ENCODE measurements at places on chromosomes 2 and 18. TPM values are rescaled to one million over a fixed set of nuclear protein-coding genes. Genes with fewer than 3 reads are reported as not detected.

The RAX gene
- total RNA-seq: not detected

The SH2D6 gene
- total RNA-seq: 0.12 TPM

The UGT1A4 gene
- 0.80 TPM for total RNA-seq

The IL36RN gene
- total RNA-seq: 64.1 TPM

The ACTR2 gene
- total RNA-seq: 177 TPM

The KYNU gene
- 33.6 TPM for total RNA-seq

The SNTG2 gene
- total RNA-seq: 0.60 TPM

The GAD1 gene
- 1.1 TPM for total RNA-seq

The SYT4 gene
- not detected for total RNA-seq

The NMS gene
- not detected for total RNA-seq

The UXS1 gene
- total RNA-seq: 18.2 TPM

The ATIC gene
- 67.1 TPM for total RNA-seq

The FAM110C gene
- 44.3 TPM for total RNA-seq
